A549 treated with AZD2906 at 1 μM for 4 hours (cell line): ENCODE measurements at places on chromosomes 4 and X. TPM values are rescaled to one million over a fixed set of nuclear protein-coding genes. Genes with fewer than 3 reads are reported as not detected.

The RNF128 gene
- 0.03 to 0.08 TPM (median 0.06 TPM) in 5 replicates for total RNA-seq

The MAMLD1 gene
- total RNA-seq = 6.2 to 7.1 TPM (median 6.4 TPM) in 5 replicates

The PCYT1B gene
- total RNA-seq = 0.02 to 0.08 TPM (median 0.02 TPM) in 5 replicates

The CLDN22 gene
- total RNA-seq = not detected in 5 replicates

The TSPAN6 gene
- 35.0 to 45.4 TPM (median 36.2 TPM) in 5 replicates for total RNA-seq

The USP17L5 gene
- total RNA-seq = not detected in 5 replicates

The HOPX gene
- not detected in 5 replicates for total RNA-seq

The PF4V1 gene
- not detected in 5 replicates for total RNA-seq

The HPSE gene
- 1.0 to 1.5 TPM (median 1.3 TPM) in 5 replicates for total RNA-seq
